Activated T-helper 1 cell treated with anti-CD3 and anti-CD28 coated beads, Interleukin-12 subunit alpha, Interleukin-12 subunit beta, Interleukin-2, Interleukin-4 antibody, amounts not matched to agents 30 ng/mL and 10 ng/mL and 1 ng/mL, durations not matched to agents 14 hours and 24 hours and 36 hours (primary cell): ENCODE measurements at places on chromosomes 16 and 17.

DNA sequence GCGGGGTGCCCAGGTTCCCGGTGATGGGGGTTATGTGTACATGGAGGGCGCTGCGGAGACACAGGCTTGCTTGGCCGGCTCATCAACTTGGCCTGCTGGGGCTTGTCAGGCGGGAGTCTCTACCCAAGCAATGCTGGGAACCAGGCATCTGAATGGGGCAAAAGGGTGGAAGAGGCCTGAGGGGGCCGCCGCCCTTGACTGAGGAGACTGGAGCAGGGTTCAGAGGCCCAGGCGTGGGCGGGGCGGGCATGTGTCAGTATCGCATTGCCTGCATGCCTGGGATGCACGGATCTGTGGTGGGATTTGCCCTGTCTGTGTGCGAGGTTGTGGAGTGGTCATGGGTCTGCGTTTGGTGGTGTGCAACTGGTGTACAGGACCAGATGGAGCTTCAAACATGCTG is 21.1 kb downstream of the ARHGAP23 start:
- no peak for DNase-seq

DNA sequence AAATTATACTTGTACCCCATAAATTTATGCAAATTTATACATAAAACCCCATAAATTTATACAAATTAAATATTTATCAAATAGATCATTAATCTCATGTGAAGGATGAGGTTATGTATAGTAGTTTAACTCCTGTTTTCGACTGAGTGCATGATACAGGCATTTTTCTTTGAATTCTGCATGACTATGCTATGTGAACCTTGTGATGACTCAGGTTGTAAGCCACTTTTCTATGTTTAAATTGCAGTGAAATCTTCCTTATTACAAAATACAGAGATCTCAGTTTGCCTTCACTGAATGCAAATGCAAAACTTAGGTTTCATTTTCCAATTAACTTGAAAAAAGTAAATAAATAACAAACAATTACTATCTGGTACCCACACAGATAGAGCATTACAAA is 843.7 kb downstream of the CDH11 start:
- DNase-seq, result no peak

DNA sequence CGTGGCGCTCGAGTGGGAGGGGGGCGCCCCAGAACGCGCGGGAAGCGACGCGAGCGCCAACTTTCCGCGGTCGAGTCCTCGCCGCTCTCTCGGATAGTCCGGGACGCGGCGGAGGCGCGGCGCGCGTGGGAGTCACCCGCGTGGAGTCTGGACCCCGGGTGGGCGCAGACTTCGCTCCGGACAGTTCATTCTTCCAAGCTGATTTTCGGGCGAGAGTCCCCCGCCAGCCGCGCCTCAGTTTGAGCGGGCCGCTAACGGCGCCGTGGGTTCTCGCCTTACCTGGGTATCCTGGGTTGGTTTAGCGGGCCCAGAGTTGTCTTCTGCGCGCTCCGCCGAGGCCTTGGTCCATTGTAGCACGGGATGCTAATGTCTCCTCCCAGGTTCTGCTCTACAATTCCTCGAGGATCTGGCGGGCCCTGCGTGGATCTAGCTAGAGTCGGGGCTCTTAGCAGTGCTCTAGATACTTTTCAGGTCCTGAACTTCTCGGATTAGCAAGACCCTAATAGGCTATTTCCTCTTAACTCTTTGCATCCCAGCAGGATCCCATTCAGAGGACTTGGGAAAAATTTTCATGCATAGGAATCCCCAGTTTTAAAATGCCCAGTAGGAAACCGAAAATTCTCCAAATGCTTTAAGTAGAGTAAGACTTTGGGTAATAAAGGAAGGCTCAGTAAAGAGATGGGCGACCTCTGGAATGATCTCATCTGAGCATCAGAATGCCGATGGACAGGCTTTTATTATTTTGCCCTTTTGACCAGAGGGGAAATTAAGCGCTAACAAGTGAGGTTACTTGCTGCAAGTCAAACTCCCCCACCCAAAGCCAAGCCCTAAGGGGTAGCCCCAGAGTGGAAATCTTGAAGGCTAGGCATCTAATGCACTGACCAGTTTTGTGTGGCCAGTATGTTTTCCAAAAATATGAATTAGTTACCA is 537 bp upstream of the GJC1 start:
- DNase-seq, result no peak

- DNase-seq, result no peak
These were observed 37.2 kb upstream of the BCO1 start for GRCh38 chr16:81201267-81201666.

GRCh38 chr16:89319886-89320781 is 102.6 kb downstream of the ZNF778 start:
- no peak for DNase-seq
